Activated naive CD8-positive, alpha-beta T cell treated with anti-CD3 and anti-CD28 coated beads for 36 hours (primary cell): ENCODE measurements at places on chromosomes 5 and 9.

- DNase-seq, result peak; percentile 30
Measured at GRCh38 chr5:116135344-116135743, 50.5 kb downstream of the COMMD10 start.

- no peak for DNase-seq
Measured at GRCh38 chr5:57902095-57902494, 419.5 kb upstream of the ACTBL2 start.

DNA sequence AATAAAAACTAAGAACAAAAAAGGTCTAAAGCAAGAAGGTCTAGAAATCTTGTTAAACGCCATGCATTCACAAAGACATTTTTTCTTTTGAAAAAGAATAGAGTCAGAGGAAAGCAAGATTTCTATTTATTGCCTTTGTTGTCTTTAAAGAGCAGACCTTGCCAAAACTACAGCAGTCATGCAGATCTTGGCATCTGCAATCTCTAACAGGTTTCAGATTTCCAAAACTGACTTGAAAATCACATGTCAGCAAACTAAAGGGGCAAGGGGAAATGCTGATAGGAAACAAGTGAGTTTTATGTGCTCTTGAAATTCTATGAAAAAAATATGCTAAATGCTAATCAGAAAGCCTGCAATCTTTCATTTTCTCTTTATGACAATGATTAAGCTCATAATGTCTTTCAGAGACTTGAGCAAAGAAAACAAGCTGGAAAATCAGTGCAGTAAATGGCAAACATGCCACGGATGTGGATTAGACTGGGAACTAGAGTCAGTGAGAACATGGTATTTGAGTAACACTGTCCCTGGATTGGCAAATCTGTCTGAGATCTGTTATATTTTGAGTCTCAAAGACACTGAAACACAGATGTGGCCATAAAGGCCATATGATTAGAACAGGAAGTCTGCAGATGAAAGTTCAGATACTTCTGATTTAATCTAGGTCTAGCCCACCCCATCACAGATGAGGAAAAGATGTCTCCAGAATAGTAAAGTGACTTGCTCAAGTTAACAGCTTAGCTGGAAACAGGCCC is 361.4 kb upstream of the RPS23 start:
- no peak for DNase-seq

DNA sequence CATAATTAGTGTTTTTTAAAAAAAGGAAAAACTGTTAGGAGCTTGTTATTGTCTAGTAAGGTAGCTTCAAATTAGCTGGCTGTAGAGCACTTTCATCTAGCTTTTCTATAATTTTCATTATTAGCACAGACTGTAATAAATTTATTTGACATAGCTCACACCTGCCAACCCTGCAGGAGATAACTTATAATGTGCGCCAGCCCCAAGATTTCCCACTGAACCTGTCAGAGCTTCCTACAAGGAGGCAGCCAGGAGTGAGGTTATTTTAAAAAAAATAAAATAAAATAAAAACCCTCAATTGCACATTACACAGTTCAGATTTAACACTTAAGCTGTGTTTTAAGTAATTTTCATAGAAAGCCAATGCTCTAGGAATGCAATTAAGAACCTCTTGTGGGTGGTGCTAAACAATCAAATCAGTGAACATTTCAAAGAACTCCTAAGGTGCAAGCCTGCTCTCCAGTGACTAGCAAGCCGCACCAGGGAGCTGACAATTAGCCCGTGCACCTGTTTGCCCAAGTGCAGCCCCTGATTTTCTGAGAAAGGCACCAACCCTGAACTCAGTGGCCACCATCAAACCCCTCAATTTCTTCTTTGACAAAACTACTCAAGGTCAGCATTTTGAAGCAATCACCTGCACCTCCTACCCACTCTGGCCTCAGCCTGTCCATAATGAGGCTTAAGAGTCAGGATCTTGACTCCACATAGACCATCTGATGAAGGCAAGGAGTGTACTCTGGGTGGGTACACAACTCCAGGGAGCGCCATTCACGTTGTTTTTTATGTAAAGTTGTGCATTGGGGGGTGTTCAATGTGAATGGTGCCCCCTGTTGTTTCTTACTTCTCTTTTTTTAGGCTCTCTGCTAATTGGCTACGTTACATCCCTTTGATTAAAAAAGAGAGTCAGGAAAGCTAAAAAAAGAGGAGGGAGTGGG is 385.3 kb upstream of the WWC1 start:
- no peak for DNase-seq

GRCh38 chr9:1055166-1055565 is 5.0 kb downstream of the DMRT2 start:
- DNase-seq, result no peak

- DNase-seq, result peak; percentile 74
Measured at GRCh38 chr5:140145818-140146522, 20.2 kb downstream of the IGIP start.

- no peak for DNase-seq
Measured at GRCh38 chr9:8579661-8580060, 780.1 kb upstream of the DMAC1 start.

- DNase-seq, result no peak
Measured at GRCh38 chr5:2185646-2186471, 303.1 kb upstream of the IRX4 start.

DNA sequence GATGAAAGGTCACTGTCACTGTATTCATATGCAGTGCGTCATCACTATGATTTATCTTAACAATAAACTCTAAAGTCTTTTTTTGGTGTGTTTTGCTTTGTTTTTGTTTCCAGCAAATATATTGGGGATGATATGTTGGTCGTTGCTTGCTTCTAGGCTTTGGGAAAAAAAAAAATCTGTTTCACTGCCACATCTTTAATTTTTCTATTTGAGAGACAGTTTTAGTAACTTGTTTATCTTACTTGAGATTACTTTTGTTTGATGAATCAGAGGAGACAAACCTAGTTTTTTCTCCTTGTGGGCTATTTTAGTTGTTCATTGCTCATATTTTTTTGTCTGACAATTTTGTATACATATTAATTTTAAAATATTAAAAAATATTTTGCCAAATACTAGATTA is 19.4 kb downstream of the CWC27 start:
- DNase-seq, result no peak

DNA sequence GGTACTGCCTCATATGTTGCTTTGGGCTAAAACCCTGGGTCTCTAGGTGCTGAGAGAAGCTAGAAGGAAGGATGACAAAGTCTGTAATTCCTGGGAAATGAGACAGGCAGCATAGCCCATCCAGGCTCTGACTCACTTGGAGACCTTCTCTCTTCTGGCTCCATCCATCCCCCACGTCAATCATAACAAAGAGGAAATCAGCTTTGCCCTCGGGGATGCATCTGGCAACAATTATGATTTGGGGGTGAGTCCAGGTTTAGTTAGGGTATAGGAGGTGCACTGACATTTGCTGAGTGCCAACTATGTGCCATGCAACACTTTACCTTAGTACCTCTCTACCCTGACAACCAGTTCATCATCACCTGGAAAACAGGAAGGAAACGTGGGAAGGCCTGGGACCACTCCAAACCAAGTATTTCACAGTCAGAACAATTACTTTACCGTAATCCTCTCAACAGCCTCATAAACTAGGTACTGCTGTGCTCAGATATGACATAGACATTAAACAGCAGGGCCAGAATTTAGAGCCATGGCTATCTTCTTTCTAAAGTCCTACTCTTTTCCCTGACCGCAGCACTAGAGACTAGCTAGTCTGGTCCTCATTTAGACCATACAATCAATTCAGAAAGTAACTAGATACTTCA is 39.1 kb upstream of the GZMA start:
- DNase-seq, result no peak

- DNase-seq, result no peak
Measured at GRCh38 chr5:156695774-156696173, 154.3 kb upstream of the PPP1R2B start.

DNA sequence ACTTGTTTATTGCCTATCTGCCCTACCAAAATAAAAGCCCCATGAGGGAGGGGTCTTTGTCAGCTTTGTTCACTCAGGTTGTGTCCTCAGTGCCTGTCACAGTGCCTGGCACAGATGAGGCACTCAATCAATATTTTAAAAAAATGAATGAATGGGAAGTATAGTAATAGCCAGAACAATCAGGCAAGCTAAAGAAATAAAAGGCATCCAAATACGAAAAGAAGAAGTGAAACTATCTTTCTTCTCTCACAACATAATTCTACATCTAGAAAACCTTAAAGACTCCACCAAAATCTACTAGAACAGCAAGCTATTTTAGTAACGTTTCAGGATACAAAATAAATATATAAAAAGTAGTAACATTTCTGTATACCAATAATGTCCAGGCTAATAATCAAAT is 37.8 kb upstream of the C5orf63 start:
- no peak for DNase-seq

GRCh38 chr5:84131372-84131771 is 253.3 kb downstream of the EDIL3 start:
- DNase-seq, result no peak

DNA sequence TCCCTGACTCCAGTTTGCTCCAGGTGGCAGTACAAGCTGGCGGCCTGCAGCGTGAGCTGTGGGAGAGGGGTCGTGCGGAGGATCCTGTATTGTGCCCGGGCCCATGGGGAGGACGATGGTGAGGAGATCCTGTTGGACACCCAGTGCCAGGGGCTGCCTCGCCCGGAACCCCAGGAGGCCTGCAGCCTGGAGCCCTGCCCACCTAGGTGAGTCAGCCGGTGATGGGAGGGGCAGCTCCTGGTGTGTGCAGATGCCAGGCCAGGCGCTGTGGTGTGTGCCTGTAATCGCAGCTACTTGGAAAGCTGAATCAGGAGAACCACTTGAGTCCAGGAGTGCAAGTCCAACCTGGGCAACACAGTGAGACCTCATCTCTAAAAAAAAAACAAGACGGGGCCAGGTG is 10.0 kb upstream of the CACFD1 start:
- DNase-seq, result no peak

DNA sequence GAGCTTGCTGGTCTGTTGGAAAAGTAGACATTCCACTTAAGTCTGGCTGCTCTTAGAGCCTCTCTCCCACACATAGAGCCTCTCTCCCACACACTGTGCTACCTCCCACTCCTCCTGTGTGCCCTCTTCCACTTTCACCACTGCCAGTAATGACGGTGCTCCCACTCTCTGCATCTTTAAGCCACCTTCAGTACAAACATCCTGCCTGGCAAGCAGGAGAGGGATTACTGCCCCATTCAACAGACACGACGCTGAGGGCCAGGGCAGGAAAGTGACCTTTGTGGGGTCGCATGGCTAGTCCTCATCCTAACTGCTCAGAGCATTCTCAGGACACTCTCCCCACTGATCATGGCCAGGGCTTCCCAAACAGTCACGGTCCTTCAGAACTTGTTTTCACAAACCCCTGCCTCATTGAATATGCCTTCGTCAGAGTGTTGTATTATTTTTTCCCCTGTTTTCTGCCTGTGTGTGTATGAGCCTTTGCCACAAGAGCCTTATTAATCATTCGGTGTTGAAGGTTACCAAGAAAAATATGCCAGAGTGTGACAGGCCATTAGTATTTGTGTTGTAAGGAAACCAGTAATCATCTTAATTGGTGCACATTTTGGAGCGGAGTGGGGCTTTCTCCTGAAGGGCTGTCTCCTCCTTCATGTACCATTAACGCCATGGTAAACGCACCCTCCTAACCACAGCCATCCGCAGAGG is 87.1 kb upstream of the SAP30L start:
- DNase-seq, result no peak

GRCh38 chr9:130198501-130199179 is 26.4 kb downstream of the NCS1 start:
- DNase-seq, result no peak

DNA sequence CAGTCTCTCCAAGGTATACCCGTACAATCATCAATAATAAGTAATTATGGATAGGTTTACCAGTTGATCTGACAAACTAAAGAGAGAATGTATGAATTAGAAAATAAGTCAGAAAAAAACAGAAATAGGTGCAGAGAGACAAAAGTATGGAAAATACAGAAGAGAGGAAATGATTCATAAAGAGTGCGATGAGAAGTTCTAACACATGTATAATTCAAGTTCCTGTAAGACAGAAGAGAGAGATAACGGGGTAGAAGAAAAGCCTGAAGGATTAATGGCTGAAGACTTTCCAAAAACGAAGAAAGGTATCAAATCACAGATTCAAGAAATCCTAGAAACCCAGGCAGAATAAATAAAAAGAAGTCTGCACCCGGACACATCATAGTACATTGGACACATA is 16.2 kb upstream of the SMU1 start:
- no peak for DNase-seq

GRCh38 chr9:115883467-115884329 is 269.9 kb upstream of the PAPPA start:
- no peak for DNase-seq

DNA sequence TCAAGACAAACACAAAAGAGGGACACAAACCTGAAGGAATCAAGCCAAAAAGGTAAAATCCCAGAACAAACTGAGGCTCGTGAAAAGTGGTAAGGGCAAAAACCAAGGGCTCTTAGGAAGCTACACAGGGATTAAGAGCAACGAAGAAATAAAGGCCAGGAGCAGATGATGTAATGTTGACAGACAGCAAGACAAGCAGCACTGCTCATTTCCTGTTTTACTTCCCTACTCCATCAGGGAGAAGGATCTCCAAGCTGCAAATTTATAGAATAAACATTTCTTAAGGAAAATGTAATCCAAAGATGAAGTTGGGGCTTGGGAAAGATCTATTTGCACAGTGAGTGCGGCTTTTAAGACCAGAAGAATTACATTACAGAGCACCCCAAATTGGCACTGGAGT is 182.3 kb upstream of the MAP1B start:
- DNase-seq, result no peak

DNA sequence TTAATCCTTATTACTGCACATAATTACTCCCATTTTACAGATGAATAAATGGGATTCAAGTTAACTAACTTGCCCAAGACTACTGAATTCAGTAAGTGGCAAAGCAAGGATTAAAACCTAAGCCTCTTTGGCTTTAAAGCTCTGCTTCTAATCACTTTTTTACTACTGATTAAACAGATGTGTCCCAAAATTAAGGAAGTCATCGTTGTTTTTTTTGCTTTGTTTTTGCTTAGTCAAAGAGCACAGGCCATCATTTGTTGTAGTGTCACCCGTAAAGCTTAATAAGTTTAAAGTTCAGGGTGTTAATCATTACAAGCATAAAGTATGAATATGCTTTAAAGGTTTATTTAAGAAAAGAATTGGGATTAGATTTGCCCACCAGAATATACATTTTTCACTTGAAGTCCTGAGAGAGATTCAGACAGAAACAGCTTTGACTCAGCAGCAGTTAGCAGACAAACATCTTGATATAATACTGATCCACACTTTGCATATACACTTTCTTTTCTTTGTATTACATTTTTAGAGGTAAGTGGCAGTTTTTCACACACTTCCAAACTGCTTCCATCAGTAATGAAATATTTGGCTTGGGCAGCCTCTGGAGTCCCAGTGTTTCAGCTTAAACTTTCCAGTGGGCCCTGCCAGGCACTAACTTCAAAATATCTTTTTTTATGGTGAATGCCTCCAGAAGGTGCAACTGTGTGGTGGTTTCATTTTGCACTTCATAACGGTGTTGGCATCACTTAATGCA is 52.7 kb downstream of the PIK3R1 start:
- no peak for DNase-seq
